Frontal cortex (tissue), 4 donors: ENCODE measurements at places on chromosomes 7 and 10. TPM values are rescaled to one million over a fixed set of nuclear protein-coding genes. Genes with fewer than 3 reads are reported as not detected.

- DNase-seq: no peak
Measured at GRCh38 chr10:97932932-97933530, 83.4 kb downstream of the GOLGA7B start.

DNA sequence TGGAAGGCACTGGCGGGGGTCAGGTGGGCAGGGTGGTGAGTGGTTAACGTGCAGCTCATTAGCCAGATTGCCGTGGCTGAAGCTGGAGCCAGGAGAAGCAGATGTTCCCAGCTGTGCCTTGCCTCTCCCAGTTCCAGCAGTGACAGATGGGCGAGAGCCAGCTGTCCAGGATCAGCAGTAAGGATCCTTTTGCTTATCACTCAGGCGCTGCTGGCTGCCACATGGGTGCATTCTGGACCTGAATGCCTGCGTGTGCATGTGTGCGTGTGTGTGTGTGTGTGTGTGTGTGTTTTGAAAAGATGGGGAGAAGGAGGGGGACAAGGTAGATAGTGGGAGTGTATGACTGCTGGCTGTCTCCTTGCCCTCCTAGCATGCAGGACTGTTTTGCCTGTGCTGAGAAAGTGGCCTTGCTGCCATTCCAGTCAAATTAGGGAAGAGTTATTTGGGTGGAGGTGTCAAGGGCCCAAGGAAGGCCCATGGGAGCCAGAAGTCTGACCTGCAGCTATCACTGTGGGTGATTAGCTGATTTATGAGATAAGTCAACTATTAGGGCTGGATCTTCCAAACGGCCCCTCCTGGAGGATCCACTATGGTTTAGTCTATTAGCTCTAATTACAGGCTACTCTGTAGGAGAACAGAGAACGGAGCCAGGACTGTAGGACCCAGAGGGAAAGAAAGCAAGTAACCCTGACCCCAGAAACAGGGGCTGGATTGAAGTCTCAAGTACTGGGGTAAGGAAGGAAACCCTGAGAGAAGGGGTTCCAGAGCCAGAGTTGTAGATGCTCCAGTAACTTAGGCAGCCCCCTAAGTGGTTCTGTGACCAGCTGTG, 3.3 kb downstream of the EPHA1 start:
- DNase-seq: no peak

- no peak for DNase-seq
Measured at GRCh38 chr7:38007096-38007495, 86.7 kb downstream of the EPDR1 start.

The ANXA11 gene
- total RNA-seq: 2.0 TPM
